ENCODE measurements at places on chromosomes 1 and 21.

DNA sequence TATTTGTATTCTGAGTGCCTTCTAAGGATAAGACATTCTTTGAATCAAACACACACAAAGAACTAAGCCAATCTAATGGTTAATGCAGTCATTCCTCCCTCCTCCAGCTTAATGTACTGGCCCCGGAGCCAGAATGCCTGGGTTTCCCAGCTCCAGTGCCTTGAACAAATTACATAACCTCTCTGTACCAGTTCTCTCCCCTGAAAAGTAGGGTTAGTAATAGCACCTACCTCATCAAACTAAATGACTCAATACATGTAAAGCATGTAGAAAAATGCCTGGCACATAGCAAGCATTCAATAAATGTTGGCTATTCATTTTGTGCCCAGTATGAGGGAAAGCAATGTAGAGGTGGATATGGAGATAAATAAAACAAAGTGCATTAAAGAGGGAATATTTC, 14.0 kb downstream of the C1orf52 start:
- no peak for DNase-seq

DNA sequence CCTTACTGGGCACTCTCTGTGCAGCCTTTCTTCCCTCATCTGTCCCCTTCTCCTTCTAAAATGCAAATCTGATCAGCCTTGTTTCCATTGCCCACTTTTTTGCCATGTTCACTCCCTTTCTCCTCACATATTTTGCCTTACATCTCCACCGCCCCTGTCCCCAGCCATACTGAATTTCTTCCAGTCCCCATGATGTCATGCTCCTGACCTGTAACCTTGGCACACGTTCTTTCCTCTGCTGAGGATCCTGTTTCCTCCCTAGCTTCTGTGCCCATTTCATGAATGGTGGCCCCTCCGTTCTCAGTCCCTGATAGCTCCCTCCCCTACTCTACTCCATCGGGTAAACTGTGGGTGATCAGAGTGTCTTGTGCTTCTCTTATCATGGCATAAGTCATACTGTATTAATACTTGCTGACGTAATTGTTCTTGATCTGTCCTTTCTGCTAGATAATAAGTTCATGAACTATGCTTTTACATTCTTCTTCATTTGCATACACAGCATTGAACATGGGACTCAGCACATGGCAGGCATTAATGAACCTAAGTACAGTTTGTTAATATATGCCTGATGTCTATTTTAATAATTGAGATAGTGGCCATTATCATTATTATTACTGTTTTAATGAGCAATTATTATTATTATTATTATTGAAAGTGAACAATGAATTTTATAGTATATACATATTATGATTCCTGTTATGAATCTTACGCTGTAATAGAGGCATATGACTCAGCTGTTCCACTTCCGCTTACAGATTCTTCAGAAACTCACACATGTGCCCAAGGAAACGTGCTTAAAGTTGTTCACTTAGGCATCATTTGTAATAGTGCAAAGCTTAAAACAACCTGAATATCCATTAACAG, 28.5 kb downstream of the MAP3K21 start:
- no peak for DNase-seq

DNA sequence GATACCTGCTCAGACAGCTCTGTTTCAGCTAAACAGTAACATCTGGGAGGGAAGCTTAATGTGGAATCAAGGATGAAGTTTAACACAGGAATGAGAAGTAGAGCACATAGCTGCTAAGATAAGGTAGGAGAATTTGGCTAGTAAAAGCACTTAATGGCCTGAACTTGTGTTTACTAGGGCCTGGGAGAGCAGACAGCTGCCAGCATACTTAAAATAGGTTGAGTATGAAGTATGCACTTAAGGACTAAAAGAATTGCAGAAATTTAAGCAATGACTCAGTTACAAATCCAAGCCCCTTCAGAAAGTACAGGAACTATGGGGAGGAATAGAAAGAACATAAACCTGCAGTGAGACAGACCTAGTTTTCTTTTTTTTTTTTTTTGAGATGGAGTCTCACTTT, 53.0 kb downstream of the BACH1 start:
- no peak for DNase-seq

- DNase-seq: no peak
Measured at GRCh38 chr1:165631342-165632151, 513 bp downstream of the MGST3 start.

- no peak for DNase-seq
Measured at GRCh38 chr1:207970329-207971233, 59.7 kb upstream of the CD34 start.

DNA sequence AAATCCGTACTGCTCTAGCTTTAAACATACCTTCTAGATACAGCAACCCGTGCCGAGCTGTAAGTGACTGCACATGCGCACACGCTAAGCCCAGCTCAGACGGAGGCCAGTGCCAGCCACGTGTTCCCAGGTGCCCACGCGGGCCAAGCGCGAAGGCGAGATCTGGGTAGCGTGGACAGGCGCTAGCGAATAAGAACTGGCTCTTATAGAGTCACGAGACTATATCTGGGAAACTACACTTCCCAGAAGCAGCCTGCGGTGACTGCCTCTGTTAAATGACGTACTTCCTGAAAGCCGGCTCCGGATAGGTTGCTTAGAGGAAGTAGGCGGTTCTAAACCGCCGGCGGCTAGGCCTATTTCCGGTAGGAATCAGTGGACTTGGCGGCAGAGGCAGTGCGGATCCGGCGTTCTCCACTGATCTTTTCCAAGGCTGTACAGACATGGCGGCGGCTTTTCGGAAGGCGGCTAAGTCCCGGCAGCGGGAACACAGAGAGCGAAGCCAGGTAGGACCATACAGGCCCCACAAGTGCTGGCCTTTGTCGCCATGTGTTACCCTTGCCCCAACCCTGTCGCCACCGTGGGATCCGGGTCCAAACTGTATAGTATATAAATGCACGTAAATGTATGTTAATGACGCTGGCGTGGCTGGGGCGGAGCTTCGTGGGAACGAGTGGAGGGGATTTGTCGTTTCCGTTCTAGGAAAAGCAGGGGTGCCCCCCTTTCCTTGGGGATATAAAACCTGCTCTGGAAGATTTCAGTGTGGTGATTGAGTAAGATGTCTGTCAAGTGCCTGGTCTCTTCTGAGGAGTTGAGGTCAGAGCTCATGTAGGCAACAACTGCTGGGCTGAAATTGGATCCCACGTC, at the start of gene UTP11:
Gene UTP11 (plus strand): TSS at position 372 of the 864 bp plus-strand sequence. CDS start 69 bp downstream, at position 441.
- peak; percentile 86 for DNase-seq

DNA sequence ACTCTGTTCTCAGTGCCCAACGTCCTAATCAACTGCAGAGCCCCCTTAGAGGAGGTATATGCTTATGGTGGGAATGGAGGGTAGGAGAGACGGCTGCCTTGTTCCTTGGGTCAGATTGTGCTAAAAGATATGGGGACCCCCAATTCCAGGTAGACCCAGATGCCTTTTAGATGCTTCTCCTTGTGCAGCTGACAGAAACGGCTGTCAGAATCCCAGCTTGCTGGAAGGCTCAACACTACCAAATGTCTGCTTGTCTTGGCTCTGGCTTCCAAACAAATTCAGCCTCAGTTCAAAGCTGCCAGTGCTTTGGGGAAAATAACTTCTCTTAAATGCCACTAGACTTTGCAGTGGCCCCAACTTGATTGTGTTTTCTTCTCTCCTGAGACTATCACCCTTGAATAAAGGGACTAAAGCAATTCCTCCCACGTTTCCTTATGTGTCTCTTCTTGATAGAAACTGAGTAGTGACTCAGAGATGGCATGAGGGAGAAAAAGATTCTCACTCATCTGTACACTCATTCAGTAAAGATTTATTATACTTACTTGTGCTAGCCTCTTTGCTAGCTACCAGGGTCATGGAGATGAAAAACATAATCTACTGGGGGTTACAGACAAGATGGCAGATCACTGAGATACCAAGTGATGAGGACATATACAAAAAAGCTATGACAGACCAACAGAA, 3.4 kb upstream of the RNF19B start:
- DNase-seq: no peak

DNA sequence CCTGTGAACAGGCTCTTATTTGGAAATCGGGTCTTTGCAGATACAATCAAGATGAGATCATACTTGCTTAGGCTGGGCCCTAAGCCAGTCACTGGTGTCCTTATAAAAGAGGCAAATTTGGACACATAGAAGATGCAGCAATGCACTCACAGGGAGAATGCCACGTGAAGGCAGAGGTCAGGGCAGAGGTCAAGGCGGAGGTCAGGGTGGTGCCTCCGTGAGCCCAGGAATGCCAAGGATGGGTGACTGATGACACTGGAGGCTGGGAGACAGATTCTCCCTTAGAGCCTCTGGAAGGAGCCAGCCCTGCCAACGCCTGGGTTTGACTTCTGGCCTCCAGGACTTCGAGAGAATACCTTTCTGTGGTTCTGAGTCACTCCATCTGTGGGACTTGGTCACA, 22.8 kb upstream of the C1orf174 start:
- DNase-seq: no peak

GRCh38 chr1:184970691-184971161, 3.6 kb downstream of the NIBAN1 start:
- no peak for DNase-seq

DNA sequence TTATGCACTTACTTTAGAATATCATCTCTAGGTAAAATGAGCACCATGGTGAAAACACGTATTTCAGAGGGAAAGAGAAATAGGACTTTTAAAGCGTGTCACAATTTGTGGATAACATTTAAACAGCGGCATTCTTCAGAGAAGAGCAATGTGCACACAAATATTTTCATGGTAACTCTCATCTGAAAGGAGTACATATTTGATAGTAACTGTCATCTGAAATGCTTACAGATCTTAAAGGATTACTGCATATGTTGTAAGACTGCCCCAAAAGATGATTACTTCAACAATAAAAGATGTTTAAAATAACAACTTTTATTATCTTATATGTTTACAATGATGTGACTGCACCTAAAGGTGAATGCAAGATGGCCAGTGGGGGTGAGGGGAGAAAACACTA, 408.8 kb downstream of the PLA2G4A start:
- DNase-seq: no peak

DNA sequence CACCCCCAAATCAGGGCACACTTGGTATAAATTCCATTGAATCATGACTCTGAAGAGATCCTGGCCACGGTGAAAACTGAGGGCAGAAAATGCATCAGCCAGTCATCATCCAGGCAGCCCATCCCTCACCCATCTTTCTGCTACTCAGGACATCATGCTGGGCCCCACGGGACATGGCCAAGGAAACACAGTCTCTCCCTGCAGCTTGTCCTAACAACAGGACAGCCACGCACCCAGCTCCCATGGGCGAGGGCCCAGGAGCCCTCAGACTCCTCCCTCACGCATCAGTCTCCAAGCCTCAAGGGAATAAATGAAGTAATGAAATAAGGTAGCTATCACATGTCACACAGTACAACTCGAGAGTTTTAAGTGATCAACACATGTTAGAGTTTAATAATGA, 37.8 kb downstream of the ELK4 start:
- DNase-seq: no peak

DNA sequence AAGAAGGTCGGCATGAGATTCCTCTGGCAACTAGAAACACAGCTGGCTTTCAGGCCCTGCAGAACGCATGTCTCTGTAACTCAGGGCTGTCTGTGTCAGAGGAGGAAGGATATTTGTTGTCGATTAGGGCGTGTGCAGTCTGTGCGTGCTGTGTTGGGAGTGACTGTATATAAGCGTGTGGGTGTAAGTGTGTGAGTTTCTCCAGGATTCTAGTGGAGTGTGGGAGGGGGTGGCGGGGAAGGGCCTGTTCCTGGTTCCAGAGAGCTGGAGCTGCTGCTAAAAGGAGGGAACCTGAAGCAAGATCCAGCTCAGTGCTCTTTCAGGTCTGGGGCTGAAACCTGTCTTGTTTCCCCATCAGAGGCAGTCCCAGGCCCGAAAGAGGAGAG, 74.3 kb downstream of the SLC16A1 start:
- no peak for DNase-seq

DNA sequence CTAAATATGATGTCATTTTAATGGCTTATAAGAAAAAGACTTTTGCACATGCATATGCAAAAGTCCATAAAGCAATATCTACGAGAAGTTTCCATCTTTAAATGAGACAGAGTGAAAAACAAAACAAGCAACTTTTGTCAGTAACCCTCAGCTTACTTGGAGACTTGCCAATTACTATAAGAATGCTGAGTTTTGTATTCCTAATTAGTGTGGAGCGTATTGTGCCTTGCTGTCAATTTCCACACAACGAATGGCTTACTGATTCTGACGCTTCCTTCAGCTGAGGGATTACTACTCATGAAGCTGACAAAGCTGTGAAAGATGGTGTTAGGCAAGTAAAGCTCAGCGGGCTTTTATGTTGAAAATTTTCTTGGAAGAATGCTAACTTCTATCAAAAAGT, 440.4 kb upstream of the ADAMTS5 start:
- no peak for DNase-seq

DNA sequence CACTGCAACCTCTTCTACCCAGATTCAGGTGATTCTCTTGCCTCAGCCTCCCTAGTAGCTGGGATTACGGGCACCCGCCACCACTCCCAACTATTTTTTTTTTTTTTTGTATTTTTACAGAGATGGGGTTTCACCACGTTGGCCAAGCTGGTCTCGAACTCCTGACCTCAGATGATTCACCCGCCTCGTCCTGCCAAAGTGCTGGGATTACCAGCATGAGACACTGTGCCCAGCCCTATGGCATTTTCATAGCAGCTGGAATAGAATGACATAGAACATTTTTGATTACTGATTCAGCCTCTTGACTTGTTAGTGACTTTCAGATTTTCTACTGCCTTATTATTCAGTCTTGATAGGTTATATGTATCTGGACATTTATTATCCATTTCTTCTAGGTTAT, 1046.2 kb downstream of the AMY1C start:
- no peak for DNase-seq

DNA sequence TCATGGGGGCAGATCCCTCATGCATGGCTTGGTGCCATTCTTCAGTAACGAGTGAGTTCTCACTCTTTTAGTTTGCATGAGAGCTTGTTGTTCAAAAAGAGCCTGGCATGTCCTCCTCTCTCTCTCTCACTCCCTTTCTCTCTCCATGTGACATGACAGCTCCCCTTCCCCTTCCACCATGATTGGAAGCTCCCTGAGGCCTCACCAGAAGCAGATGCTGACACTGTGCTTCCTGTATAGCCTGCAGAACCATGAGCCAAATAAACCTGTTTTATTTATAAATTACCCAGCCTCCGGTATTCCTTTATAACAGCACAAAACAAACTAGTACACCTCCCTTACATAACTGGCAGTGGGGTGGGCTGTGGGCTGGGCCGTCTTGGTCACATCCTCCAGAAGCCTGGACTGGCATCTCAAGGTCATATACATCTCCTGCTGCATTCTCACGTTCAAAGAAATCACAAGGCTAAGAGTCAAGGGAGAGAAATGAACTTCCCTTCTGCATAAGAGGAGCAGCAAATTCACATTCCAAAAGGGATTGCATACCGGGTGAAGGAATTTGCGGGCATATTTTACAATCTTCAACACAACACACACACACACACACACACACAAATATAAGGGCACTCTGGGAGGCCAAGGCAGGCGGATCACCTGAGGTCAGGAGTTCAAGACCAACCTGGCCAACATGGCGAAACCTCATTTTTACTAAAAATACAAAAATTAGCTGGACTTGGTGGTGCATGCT, 2.3 kb upstream of the CCSAP start:
- DNase-seq: no peak

DNA sequence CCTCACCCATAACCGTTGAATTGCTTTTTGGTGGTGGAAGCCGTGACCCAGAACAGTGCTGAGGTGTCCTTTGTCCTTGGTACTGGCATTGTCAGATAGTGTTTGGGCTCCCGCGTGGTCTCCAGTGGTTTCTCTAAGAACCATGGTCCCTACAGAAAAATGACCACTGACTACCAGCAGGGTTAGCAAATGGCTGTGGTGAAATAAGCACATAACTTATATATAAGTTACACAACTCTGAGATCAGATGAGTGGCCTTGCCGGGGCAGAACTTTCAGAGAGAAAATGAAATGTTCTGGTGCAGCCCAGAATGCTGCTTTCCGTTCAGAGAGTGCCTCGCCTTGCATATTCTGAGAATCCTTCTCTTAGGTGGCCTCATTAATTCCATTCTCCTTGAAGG, 5.0 kb downstream of the SLC37A1 start:
- no peak for DNase-seq
